ENCODE measurements at places on chromosomes 12 and 14.

DNA sequence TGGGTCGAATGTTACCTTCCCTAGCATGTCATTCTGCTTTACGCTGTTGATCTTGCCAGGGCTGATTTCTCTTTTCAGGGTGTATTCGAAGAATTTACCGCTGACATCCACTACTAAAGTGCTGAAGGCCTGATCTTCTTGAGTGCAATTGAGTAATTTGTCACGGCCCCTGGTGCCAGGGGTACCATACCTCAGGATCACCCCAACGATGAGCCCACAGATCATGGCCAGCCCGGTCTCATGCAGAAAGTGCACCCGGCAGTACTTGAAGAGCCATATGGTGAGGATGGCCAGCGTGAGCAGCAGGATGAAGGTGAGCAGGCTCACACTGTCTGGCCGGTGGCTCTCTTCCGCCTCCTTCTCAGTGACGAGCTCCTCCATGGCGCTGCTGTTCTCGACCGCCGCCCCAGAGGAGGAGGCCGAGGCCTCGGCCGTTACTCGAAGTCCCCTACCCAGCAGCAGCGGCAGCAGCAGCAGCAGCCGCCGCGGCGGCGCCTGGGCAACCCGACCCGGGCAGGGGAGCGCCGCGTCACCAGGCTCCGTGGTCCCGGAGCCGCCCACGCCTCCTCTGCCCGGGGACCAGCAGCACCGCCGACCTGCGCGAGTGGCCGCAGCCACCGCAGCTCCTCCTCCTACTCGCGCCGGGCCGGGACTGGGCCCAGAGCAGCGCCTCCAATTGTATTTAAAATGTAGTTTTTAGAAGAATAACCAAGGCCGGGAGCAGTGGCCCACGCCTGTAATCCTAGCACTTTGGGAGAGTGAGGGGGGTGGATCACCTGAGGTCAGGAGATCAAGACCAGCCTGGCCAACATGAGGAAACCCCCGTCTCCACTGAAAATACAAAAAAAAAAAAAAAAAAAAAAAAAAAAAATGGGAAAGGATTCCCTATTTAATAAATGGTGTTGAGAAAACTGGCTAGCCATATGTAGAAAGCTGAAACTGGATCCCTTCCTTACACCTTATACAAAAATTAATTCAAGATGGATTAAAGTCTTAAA lies 58.5 kb upstream of the TMPO start:
- no peak for DNase-seq

DNA sequence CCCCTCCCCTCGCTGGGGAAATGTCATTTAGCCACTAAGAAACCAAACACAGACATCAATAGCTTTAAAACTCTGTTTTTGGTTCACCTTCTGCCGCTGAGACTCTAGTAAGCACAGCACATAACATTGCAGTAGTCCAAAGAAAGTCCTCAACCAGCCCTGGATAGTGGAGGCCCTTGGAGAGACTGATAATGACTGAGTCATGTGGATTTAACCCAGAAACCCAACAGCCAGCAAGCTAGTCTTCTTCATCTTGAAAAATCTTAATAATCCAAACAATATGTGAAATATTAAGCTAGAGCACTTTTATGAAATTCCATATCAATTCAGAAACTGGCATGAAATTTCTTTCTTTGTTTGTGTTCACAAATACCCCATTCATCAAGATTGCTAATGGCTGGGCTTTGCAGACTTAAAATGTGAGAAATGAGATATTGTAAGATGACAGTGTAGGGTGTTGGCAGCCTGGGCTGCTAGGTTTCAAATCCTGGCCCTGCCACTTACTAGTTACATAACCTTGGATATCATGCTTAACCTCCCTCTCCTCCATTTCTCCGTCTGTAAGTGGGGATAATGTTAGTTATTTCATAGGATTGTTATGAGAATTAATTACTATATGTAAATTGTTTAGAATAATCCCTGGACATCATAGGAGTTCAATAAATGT lies 40.1 kb downstream of the RERG start:
- no peak for DNase-seq

- DNase-seq = no peak
These were observed 55.6 kb upstream of the CDKL1 start for GRCh38 chr14:50452296-50452695.

DNA sequence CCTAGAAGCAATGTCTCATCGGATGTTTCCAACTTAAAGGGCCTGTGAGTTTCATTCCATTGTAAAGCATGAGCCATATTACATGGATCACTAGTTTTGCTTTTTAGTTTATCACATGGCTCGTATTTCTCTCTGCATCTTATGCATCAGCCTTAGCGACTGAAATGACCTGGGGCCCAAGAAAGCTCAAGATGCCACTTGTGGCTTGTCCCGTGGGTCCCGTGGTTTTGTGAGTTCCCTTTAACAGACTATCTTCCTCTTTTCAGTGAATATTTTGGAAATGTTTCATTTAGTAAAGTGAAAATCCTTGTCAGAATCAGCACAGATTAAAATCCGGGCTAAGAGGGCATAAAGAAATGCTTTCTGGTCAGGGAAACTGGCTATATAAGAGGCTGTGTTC lies 86.2 kb upstream of the PPM1H start:
- no peak for DNase-seq

DNA sequence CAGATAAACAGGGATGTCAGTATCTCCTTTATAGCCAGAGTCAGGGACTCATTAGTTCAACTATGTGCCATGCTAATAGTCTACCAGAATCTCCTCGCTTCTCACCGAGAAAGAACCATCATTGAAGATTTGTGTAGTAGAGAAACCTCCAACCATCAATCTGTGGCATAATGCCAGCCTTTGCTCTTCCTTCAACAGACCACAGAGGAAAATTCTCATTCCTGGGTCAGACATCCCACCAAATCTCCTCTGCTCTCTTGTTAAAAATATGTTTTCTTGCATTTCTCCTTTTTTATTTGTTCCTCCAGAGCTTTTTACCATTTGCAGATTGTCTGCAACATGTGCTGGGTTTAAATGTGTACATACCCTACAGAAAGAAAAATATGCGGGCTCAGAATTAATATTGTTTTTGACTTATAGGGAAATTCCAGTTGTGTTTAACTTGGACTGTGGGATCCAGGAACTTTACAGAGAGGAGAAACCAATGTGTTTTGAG lies 64.9 kb downstream of the LLPH start:
- DNase-seq = no peak

DNA sequence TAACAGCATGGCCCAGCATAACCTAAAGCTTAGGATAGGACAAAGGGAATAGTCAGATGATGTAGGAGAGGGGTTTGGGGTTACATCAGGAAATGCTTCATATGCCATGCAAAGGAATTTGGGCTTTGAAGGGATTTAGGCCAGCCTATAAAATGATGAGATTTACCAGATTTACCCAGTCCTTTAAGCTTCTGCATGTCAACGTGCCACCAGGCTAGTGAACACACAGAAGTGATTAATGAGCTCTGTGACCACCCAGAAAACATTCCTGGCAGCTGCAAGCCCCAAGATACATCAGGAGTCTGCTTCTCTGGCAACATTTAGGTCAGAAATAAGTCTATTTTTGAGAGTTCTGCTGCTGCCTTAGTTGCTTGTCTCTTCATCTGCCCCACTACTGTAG lies 118.3 kb downstream of the LRIG3 start:
- DNase-seq = no peak

DNA sequence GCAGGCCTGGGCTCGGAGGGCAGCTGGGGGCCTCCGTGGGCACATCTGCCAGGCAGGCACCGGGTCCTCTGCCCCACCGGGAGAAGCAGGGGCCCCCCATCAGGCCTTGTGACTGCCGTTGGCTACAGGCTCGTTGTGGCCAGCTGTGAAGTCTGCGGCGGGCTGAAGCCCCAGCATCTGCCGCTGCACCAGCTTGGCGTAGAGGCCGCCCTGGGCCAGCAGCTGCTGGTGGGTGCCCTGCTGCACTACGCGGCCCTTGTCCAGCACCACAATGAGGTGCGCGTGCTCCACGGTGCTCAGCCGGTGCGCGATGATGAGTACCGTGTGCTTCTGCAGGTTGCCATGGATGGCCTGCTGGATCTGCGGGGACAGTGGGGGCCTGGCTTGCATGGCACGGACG lies 33.9 kb upstream of the VPS37B start:
- no peak for DNase-seq

GRCh38 chr12:114401328-114402083 lies 4.4 kb downstream of the TBX5 start:
- DNase-seq = no peak

DNA sequence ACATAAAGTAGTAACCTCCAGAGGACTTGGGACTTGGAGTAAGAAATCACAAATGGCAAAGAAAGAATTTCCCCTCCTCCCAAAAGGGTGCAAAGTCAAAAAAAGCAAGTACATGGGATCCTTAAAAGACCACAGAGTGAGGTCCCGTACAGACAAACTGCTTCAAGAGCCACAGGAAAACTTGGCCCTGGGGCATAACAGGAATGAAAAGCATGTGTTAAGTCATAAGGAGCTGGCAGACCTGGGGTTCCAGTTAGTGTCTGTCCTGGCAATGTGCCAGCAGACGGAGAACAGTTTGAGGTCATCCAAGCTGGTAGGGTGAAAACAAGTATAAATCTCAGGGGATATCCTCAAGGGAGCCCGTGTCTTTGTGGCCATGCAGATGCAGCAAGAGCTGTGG lies 73.2 kb downstream of the HSD17B6 start:
- DNase-seq = no peak

- no peak for DNase-seq
These were observed 88.7 kb upstream of the GRIP1 start for GRCh38 chr12:66767536-66767935.

GRCh38 chr14:65506801-65507200 lies 94.3 kb downstream of the FUT8 start:
- DNase-seq = no peak

GRCh38 chr12:128861226-128862016 lies 8.1 kb downstream of the GLT1D1 start:
- DNase-seq = no peak

- no peak for DNase-seq
These were observed 48.6 kb downstream of the ITPK1 start for GRCh38 chr14:93067088-93067487.

GRCh38 chr14:38549564-38549963 lies 293.7 kb upstream of the CLEC14A start:
- DNase-seq = no peak

DNA sequence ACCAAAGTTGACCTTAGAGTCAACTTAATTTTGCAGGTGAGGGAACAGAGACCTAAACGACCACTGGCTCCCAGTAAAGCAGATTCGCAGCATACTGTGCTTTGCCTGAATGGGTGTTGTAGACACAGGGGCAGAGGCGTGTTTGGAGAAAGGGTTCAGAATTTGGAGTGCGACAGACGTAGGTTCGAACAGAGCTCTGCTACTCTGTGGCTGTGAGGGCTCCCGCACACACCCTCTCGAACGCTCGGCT lies 243 bp upstream of the TOMM20L start:
- no peak for DNase-seq

DNA sequence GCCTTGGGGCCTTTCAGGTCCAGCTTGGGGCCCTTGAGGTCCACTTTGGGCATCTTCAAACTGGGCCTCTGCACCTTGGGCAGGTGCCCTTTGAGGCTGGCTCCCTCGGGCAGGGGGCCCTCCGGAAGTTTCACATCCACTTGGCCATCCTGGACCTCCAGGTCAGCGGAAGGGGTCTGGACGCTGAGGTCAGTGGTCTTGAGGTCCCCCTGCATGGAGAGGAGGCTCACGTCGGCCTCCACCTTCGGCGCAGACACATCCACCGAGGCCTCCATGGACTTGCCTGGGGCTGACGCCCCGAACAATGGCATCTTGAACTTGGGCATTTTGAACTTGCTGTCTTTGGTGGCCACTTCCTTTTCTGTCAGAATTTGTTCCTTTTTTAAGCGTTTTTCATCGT lies 25.1 kb downstream of the AHNAK2 start:
- no peak for DNase-seq

- no peak for DNase-seq
These were observed 79.9 kb downstream of the BCL11B start for GRCh38 chr14:99192028-99192621.

DNA sequence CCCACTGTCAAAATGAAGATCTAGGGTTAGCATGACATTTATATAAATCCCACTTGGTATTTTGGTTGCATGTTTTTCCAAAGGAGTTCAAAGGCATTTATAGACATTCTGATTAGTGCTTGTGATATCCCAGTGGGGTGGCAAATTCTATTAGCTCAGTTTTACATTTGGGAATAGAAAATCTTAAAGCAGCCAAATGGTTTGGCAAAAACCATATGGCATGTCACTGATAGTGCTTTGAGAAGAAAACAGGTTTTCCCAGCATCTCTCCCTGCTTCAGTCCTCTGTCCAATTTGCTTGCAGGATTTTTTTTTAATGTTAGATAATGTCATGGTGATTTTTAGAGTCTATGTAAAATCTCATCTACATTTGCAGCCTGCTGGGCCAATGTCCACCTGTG lies 225.1 kb upstream of the DIO3 start:
- DNase-seq = no peak

GRCh38 chr12:62813031-62813829 lies 121.7 kb downstream of the PPM1H start:
- no peak for DNase-seq

DNA sequence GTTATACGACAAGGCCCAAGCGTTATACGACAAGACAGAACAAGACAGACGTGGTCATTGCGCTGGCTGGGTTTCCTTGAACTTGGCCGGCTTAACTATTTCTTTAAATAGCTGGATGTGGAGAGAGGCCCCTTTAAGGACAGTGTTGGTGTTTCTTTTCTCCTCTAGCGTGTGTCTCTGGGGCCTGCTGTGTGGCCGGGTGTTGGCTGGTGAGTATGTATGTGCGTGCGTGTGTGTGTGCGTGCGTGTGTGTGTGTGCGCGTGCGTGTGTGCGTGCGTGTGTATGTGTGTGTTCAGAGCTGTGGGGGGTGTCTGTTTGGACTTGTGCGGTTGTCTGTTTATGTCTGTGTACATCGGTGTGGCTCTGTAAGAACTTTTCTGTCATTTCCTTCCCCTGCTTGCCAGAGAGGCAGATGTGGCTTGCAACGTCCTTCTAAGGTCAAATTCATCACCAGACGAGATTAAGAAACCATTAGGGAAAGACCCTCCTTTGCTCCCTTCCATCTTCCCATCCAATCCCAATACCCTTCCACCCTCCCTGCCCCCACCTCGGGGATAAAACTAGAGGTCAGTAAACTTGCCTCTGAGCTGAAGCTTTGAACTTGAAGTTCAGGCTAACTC lies 78.6 kb upstream of the TBX3 start:
- DNase-seq = no peak

GRCh38 chr12:61554268-61555008 lies 705.8 kb upstream of the USP15 start:
- no peak for DNase-seq

DNA sequence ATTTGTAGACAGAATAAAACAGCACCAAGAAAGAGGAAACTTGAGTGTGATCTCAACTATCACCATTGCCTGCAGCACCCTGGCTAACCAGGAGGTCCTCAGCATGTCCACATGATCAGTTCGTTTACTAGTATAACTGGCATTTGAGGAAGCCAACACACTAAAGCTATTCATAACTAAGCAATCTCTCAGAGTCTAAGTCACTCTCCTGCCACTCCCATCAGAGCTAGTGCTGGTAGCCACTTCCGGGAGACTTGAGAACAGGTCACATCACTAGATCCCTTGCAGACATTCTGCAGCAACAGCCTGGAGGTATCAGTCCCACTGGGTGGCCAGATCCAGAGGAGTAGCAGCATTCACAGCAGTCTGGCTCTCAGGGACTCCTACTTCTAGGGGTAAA lies 352.9 kb upstream of the OR4E1 start:
- DNase-seq = no peak

- no peak for DNase-seq
These were observed 26.0 kb downstream of the TBX3 start for GRCh38 chr12:114658002-114658441.

Measured in activated gamma-delta T cell (primary cell).